ENCODE measurements at places on chromosomes 2 and 18.

DNA sequence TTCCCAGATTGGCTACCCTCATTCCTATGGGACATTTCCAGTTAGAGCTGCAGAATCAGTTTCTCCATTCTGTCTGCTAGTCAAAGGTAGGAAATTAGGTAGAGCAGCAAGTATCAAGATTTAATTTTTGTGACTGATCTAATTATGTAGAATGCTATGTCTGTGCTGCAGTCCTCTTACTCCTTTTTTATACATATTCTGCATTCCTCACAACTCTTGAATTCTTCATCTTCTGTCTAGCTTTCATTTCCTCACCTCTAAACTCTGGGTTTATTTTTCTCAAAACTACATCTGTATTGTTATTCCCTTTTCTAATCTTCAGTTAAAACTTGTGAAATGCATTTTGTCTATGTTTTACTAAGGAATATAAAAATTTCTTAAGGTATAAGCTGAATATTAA lies 8.6 kb downstream of the SGO2 start:
- no peak for DNase-seq

- DNase-seq, result no peak
These were observed 37.9 kb upstream of the ID2 start for GRCh38 chr2:8643996-8644356.

DNA sequence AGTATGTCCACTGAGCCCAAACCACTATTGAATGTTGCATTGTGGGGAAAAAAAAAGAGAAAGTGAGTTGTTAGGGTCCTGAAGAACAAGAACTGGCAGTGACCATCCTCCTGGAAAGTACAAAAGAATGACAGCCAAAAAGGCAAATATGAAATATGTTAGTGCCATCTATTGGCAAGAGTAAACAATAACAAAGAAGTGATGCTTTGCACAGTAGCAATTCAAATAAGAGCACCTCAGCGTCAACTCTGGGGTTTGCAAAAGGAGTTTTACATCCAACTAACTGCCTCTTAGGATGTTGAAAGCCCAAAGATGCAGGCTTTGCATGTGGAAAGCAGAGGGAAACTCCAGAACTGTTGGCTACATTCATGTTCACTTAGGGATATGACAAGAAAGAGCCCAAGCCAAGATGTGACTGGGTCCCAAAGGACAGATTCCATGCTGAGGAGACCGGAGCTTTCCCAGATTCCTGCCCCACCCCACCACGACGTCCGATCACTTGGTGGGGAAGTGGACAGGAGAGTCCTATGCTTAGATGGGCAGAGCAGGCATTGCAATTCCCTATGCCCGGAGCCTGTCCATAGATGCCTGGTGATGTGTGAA lies 15.6 kb downstream of the TRABD2A start:
- no peak for DNase-seq

GRCh38 chr18:51397347-51397962 lies 200.0 kb upstream of the MEX3C start:
- no peak for DNase-seq

- DNase-seq, result no peak
These were observed 32.4 kb downstream of the UPP2 start for GRCh38 chr2:158134055-158134454.

DNA sequence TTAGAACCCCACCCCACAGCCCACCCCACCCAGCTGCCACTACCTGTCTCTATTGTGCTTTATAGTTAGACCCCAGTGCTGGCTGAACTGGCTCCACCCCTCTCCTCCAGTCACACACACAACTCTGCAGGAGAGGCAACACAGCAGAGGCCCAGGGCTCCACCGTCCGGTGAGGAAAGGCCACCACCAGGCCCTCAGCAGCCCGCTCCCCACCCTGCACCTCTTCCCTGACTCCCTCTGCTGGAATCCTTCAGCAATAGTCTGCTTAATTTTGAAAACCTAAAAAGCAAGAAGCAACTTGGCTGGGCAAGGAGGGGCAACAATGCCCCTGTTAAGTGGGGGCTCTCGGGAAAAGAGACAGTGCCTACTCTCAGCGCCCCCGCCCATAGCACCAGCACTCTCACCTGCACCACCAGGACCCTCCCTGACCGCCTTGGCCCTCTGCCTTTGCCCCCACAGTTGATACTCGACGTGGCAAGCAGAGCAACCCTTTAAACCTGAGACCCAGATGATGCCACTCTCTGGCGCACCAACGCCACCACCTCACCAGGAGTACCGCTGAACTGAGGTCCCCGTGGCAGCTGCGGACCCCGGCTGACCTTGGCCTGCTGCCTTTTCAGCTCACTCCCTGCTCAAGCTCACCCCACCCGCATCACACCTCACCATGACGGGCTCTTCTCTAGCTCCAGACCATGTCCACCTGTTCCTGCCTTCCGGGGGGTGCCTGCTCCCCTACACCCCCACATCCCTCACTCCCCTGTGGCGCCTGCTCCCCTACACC lies 45.7 kb downstream of the NDUFA10 start:
- no peak for DNase-seq

- DNase-seq, result no peak
These were observed 130.0 kb downstream of the TAF4B start for GRCh38 chr18:26356045-26356785.

GRCh38 chr2:52144590-52144989 lies 1112.7 kb upstream of the NRXN1 start:
- DNase-seq, result no peak

GRCh38 chr2:119943058-119943457 lies 69.8 kb upstream of the EPB41L5 start:
- DNase-seq, result no peak

DNA sequence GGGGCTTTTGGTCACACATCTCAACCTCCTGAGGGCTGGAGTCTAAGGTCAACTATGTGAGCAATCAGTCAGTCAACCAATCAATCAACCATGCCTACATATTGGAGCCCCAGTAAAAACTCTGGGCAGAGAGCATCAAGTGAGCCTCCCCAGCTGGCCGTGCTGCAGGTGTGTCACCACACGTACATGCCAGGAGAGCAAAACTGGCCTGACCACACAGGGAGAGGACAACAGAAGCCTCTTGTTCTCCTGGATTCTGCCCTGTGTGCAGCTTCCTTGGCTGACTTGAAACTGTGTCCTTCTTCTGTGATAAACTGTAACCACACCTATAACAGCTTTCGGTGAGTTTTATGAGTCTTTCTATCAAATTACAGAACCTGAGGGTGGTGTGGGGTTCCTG lies 25.9 kb downstream of the GPR35 start:
- no peak for DNase-seq

GRCh38 chr18:29181151-29181901 lies 1004.4 kb upstream of the CDH2 start:
- no peak for DNase-seq

GRCh38 chr2:3264010-3264744 lies 113.4 kb downstream of the EIPR1 start:
- no peak for DNase-seq

- DNase-seq, result no peak
These were observed 143.3 kb downstream of the MREG start for GRCh38 chr2:215870088-215870490.

GRCh38 chr2:67828066-67828465 lies 234.7 kb downstream of the C1D start:
- DNase-seq, result no peak

- DNase-seq, result peak; percentile 61
These were observed 107.1 kb upstream of the STK17B start for GRCh38 chr2:196278491-196278911.

GRCh38 chr2:12890481-12890991 lies 173.8 kb downstream of the TRIB2 start:
- no peak for DNase-seq

DNA sequence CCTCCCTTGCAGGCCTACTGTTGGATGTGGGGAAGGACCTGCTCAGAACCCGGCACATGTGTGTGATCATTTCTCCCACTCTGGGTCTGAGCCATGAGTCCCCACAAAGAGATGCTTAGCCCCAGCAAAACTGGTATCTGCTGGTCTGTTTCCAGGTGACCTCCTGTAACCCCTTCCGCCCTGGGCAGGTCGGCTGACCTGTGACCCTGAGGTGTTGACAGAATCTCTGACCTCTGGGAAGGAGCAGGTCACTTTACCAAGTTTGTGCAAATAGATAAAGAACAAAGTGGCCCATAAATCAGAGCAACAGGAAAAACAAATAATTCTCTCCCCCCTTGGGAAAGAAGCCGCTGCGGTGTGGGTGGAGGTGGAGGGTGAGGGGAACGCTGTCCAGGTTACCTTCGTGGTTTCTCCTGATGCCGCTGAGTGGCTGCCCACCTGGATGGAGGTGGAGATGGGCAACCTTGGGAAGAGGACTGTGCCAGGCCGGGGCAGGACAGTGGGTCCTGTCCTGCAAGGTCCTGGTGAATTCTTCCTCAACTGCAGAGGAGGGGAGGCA lies 174.0 kb upstream of the MYCN start:
- no peak for DNase-seq

- no peak for DNase-seq
These were observed 61.3 kb downstream of the CUL3 start for GRCh38 chr2:224523626-224524577.

GRCh38 chr2:99953750-99954149 lies 188.6 kb downstream of the AFF3 start:
- no peak for DNase-seq

- DNase-seq, result no peak
These were observed 645.3 kb upstream of the RAB6C start for GRCh38 chr2:129334128-129334527.

GRCh38 chr18:45670281-45670962 lies 53.6 kb upstream of the SLC14A1 start:
- DNase-seq, result no peak

DNA sequence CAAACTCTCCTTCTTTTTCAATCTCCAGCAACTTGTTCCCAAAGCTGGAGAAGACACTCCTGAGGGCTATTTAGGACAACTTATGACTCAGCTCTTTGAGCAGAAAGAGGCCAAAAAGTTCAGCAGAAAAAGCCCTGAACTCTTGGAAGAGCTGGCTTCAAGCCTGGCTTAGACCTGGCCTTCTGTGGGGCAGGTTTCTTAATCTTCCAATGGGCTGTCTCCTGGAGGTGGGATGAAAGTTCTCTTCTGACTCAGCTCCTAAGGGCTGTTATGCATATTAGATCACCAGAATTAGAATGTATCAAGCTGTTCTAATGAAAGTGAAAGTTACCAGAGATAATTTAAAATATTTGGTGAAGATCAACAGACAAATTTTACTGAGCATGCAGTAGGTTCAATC lies 129.4 kb downstream of the RAD51AP2 start:
- DNase-seq, result no peak

DNA sequence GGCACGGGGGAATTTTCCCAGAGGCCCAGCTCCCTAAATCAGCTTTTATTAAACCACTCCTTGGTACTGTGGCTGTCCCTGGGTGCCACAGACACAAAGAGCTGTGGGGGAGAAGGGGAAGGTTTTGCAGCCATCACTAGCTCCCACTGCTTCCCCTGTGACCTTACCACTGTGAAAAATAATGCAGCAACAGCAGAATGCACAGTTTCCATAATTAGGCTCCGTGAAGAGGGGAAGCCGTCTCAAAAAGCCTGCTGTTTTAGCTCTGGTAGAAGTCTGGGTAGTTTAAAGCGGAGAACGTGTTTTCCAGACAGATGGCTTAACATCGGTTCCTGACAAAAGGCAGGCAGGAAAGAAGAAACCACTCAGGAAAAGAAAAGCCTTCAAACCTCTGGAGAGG lies 27.5 kb upstream of the CAB39 start:
- no peak for DNase-seq

- no peak for DNase-seq
These were observed 79.6 kb downstream of the KLF7 start for GRCh38 chr2:207086136-207086535.

DNA sequence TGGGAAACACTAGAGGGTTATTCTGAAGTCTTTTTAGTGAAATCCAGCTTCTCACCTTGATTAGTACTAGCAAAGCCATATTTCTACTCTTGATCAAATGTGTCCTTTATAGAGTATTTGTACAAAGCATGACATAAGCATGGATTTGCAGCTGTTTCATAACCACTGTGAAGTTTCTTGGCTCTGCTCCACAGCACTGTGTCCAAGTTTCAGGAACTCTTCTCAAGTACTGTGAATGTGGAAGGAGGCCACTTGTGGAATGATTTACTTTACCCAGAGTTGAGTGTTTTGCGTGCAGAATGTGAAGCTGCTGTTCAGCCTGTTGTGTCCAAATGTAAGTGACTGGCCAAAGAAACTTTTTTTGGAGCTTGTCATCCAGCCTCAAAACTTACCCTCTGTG lies 16.2 kb upstream of the MAPRE2 start:
- DNase-seq, result no peak

- DNase-seq, result no peak
These were observed 31.9 kb upstream of the NRP2 start for GRCh38 chr2:205650450-205650849.

GRCh38 chr18:9775178-9775577 lies 67.1 kb downstream of the RAB31 start:
- no peak for DNase-seq

GRCh38 chr2:49129034-49129433 lies 25.3 kb downstream of the FSHR start:
- no peak for DNase-seq

Data from activated T-helper 9 cell treated with anti-CD3 and anti-CD28 coated beads, Interleukin-2, amount 50 U/mL, for 16 hours (primary cell).